Neural progenitor cell (in vitro differentiated cells): ENCODE measurements at places on chromosomes 7 and 10.

- DNase-seq = no peak
Observed at GRCh38 chr7:130473289-130473688, 18.6 kb upstream of the MEST start.

DNA sequence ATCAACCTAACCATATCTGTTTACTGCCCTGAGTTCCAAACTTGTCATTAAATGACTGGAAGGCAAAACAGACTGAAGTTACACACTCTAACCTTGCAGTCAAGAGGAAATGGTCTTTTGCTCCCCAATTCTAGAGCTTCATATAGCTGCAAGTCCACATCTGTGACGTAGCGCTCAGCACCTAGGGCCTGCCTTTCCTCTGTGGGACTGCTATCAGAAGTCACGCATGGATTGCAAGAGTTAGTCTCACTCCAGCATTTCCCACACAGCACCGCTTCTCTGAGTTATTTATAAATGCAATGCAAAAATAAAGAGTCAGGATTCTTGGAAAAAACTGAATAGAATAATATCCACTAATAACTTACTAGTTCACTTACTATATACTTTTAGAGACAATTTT, 96.9 kb downstream of the ELMO1 start:
- no peak for DNase-seq

GRCh38 chr10:6195846-6196245, 6.9 kb upstream of the PFKFB3 start:
- DNase-seq = no peak

DNA sequence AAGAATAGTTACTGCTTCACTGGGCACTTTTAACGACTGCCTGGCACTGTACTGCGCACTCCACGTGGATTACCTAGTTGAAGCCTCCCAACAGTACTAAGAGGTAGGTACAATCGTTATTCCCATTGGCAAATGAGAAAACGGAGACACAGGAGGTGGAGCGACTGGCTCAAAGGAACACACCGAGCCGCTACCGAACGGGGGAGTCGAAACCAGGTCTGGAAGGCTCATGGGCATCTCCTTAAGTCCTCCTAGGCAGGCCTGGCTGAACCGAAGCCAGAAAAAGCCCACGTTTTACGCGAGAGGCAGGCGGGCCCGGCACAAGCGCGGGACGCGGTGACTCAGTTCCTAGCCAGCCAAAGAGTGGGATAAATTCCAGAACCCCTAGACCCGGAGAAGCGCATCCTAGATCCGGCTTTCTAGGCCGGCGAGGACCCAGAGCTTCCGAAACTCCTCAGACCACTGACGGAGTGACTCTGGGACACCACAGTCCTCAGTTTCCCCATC, 472 bp downstream of the PDAP1 start:
- peak; percentile 56 for DNase-seq

- DNase-seq = no peak
Observed at GRCh38 chr7:95267754-95268153, 56.6 kb downstream of the PON1 start.

DNA sequence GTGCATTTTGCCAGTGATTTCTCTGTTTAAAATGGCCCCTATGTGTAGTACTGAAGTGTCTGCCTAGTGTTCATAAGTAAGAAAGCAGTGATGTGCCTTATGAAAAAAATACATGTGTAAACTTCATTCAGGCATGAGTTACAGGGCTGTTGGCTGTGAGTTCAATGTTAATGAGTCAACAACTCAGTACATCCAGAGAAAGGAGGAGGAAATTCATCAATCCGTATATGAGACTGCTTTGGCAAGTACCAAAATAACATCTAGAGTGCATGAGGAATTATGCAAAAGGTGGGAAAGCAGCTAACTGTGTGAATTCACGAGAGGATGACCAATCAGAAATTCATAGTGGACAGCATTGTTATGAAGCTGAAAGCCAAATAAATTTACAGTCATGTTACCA, 255.6 kb downstream of the ZEB1 start:
- no peak for DNase-seq

DNA sequence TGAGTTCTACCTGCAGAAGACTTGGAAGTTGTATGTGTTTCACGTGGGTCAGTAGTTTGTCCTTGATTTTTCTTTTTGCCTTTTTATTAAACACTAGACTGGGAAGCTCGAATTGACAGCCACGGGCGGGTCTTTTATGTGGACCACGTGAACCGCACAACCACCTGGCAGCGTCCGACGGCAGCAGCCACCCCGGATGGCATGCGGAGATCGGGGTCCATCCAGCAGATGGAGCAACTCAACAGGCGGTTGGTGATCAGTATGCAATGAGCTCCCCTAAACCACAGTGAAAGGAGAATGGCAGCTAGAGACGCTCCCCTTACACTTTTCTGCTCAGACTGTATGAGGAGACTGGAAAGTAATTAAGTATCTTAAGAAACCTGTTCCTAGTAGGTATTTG, 126.7 kb upstream of the STK17A start:
- peak; percentile 40 for DNase-seq

- DNase-seq = no peak
Observed at GRCh38 chr10:69890065-69890847, 88.5 kb downstream of the COL13A1 start.
